WTC11 (cell line): ENCODE measurements at places on chromosomes 7 and 10. TPM values are rescaled to one million over a fixed set of nuclear protein-coding genes. Genes with fewer than 3 reads are reported as not detected.

GRCh38 chr10:4816966-4817365, 9.0 kb upstream of the AKR1E2 start:
- no peak for DNase-seq

DNA sequence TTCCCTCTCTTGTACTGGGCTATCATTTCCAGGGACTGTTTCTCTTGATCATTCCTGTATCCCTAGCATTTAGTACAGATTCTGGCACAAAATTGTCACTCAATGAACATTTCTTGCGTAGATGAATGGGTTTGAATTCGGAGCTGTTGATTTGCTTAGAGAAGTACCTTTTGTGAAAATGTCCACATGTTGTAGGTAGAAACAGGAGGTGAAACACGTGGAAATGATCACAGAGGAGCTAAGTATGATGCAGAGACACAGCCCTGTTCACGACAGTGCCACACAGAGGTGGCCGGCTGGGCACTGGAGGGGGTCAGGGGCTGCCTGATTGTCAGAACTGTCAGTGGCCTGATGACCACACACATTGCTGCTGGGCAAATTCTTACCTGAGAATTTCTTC, 196.1 kb upstream of the PRKCQ start:
- DNase-seq = no peak

GRCh38 chr10:77522268-77522809, 115.3 kb downstream of the KCNMA1 start:
- DNase-seq = no peak

DNA sequence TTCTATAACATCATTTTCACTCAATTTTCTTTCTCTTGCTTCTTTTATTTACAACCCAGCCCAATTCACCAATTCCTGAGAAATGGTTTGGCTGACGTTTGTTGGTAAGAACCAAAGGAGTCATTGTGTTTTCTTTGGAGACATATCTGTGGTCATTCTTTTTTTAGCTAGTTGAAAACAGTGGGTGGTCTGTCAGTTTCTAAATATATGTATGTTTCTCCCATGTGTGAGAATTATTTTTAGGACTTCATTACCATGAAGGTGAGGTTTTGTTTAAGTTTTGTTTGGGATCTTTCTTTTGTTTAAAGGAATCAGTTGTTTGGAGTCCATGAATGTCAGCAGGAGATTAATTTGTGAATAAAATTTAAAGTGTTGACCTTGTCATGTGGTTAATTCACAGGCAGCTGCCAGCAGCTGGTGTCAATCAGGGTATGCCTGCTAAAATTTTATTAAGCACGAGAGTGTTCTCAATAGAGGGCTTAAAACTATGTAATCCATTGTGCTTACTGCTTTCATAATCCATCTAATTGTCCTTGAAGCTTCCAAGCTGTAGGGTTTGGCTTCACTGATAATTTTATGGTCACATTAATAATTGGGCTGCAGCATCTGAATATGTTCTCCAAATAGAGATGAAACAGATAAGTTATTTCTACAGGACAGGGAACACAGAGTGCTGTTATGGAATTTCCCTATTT, 38.7 kb downstream of the INSYN2A start:
- DNase-seq = no peak

DNA sequence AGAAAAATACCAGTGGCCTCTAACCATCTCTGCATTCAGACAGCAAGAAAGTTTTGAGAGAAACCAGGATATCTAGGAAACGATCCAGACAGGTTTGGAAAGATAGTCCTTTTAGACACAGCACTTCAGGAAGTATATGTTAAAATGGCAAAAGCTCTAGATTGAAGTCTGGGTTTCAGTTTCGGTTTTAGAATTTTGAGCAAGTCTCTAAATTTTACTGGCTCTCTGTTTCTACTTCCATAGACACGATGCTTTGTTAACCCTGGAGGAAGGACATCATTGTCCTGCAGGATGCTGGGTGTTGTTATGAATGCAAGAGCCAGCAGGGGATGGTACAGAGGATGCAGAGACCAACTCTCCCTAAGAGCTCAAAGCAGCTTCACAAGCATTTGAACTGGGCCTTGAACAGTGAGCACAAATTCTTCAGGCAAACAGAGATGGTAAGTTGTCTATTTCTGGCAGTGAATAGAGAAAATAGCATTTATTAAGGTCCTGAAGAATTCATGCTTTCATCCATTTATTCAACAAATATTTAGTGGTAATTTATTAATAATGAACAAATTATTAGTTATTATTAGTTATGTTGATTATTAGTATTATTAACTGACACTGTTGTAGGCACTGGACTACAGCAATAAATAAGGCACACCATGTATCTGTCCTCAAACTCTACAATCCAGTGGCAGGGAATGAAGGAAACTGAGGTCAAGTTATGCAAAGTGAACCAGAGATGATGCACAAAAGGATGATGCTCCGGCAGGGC, 152.7 kb upstream of the NRP1 start:
- no peak for DNase-seq

GRCh38 chr7:27430105-27430504, 187.5 kb downstream of the EVX1 start:
- no peak for DNase-seq

DNA sequence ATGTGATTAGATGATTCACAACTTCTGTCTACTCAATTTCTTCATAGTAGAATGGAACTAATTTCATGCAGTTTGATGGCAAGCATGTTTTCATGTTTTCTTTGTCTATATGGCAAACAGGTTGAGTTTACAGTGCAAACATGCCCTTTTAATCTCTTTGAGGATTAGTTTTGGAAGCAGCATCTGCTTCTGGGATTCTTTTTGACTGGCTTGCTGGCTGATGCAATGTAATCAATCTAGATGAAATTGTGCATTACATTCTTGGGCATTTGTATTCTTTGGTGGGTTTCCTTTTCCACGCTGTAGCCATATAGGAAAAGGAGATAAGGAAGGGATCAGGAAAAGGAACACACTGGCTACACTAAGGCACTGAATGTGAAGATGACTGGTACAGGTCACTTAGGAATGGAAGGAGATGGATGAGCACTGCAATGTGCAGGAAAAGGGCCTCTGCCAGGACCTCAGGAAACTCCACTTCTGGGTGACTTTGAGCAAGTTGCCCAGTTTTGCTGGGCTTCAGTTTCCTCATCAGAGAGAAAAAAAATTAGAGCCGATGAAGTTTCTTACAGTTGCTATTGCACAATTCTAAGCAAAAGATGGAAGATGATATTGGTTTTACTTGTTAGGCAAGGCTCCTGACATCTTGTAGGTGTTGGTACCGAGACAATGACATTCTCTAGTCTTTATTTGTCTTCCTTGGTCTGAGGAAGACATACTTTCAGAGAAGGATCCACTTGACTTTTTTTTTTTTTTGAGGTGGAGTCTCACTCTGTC, 269.1 kb downstream of the SUGCT start:
- DNase-seq = no peak

GRCh38 chr7:128350708-128351295, 7.1 kb upstream of the RBM28 start:
- DNase-seq = peak; percentile 30

- peak; percentile 97 for DNase-seq
These were observed 104.4 kb upstream of the ZNF92 start for GRCh38 chr7:65269150-65269856.

DNA sequence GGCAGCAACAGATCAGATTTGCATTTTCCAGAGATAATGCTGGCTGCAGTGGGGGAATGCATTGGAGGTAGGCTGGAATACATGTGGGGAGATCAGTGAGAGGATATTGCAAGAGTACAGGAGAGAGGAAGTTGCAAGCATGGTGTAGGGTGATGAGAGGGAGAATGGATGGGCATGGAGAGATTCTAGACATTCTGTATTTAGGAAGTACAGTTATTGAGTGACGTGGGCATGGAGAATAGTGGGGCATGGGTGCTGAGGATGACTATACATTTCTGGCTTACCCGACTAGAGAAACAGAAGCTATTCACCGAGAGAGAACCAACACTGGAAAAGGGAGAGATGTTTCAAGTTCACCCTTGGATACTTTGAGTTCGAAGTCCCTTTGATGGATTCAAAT, 116.9 kb upstream of the SVIL start:
- no peak for DNase-seq

DNA sequence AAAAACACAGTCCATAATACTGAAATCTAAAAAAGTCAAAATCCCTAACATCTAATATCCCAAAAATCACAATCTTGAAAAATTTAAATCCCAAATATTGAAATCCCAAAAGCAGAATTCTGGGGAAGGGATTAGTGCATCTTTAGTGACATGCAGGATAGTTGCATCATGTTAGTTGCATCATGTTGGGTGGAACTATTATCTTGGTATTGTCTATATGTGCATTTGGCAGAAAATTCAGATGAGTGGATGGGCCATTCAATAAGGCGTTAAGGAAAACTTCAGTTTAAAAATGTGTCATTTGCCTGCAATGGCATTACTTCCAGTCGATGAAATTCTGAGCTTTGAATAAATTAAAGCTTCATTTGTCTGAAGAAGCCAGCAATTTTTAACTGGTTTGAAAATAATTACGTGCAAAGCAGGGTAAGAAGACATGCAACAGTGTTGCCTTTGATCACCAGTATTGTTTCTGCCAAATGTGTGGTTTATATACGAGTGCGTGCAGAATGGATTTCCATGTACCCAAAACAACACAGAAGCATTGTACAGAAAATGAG, 221.4 kb upstream of the NFE2L3 start:
- DNase-seq = no peak

- DNase-seq = no peak
These were observed 27.7 kb downstream of the RCC1L start for GRCh38 chr7:75045881-75046280.

GRCh38 chr10:132699411-132700155, 86.4 kb downstream of the NKX6-2 start:
- no peak for DNase-seq

GRCh38 chr10:108850138-108850854, 1073.0 kb downstream of the XPNPEP1 start:
- no peak for DNase-seq

DNA sequence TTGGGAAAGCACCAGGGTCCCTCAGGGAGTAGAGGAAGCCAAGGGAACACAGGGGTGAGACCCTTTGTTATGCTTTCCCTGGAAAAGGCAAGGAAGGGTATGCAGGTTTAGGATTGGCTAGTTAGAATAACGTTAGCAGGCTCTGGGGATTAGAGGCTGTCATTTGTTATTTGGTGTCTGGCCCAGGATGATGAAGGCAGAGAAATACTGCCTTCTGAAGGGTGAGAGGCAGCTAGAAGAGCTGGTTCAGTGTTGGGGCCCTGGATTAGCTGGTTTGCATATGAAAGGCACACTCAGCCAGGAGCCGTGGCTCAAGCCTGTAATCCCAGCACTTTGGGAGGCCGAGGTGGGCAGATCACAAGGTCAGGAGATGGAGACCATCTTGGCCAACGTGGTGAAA, 3.0 kb upstream of the PILRA start:
- peak; percentile 49 for DNase-seq

- peak; percentile 47 for DNase-seq
These were observed 59.3 kb downstream of the NUDCD3 start for GRCh38 chr7:44431091-44431608.

DNA sequence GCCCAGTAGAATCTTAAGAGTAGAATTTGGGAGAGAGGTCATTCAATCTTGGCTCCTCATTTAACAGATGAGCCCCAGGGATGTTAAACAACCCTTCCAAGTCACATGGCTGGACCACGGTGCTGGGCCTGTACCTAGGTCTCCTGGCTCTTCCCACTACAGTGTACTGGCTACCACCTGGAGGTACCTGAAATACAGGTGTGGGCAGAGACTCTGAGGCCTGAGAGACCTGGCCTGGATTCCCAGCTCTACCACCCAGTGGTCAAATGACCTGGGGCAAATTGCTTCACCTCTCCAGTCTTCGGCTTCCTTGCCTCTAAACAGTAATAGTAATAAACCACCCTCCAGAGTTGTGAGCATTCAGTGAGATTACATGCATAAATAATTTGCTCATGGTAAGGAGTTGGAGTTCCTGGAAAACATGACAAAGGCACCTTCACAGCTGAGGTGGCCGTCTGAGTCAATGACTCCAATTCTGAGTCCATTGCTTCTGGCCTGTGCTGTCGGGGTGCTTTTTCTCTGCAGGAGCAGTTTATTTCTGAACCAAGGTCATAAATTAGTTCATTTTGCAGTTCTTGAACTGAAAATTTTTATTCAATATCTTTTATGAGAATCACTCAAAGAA, 2.7 kb downstream of the GOT1 start:
- no peak for DNase-seq

- peak; percentile 59 for DNase-seq
These were observed 466.6 kb downstream of the XPNPEP1 start for GRCh38 chr10:109456566-109457301.

DNA sequence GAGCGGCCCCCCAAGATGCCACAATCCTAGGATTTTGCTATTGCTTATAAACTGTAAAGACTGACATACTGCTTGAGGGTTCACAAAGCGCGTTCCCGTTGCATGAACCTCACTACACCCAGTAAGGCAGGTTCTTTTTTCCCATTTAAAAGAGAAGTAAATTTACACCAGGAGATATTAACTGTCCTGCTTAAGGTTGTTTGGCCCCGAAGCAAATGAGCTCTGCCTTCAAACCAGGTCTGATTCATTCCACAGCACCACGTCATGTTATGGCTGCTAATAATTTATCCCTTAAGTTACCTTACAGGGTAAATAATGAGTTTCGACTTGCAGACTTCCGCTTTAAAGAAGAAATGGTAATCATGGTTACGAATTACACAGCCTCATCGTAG, 559 bp upstream of the FKBP14 start:
- no peak for DNase-seq

GOLGA7B gene
- total RNA-seq = 0.07 to 0.24 TPM (median 0.07 TPM) in 3 replicates

MOGAT3 gene
- total RNA-seq = 0.81 to 0.92 TPM (median 0.82 TPM) in 3 replicates

KEL gene
- total RNA-seq = 0.87 to 2.8 TPM (median 2.5 TPM) in 3 replicates

TDRD1 gene
- total RNA-seq = 0.57 to 0.70 TPM (median 0.69 TPM) in 3 replicates

ADGRA1 gene
- 0.11 to 0.20 TPM (median 0.18 TPM) in 3 replicates for total RNA-seq

ANKIB1 gene
- total RNA-seq = 38.5 to 43.4 TPM (median 41.9 TPM) in 3 replicates

PAX2 gene
- 0.09 to 0.21 TPM in 2 of 3 replicates, not detected in the other for total RNA-seq

GPR37 gene
- total RNA-seq = 10.9 to 20.4 TPM (median 11.3 TPM) in 3 replicates

IFIT1B gene
- total RNA-seq = not detected in 3 replicates
